Activated B cell treated with CpG ODN at 0.5 μM for 24 hours (primary cell): ENCODE measurements at places on chromosomes 3 and 15. TPM values are rescaled to one million over a fixed set of nuclear protein-coding genes. Genes with fewer than 3 reads are reported as not detected.

The ZCWPW2 gene
- not detected in 2 replicates for total RNA-seq

The SLC35G2 gene
- total RNA-seq, result 4.2 and 4.3 TPM in 2 replicates

The NRROS gene
- total RNA-seq, result 88.5 and 92.4 TPM in 2 replicates

The CSPG4 gene
- not detected in 2 replicates for total RNA-seq

The EFHB gene
- total RNA-seq, result 0.84 TPM in 1 of 2 replicates, not detected in the other

The TRIM42 gene
- total RNA-seq, result not detected in 2 replicates

The AGBL1 gene
- not detected in 2 replicates for total RNA-seq

The SPTSSB gene
- not detected in 2 replicates for total RNA-seq

The TMC3 gene
- total RNA-seq, result not detected in 2 replicates

The GPR156 gene
- total RNA-seq, result 0.24 TPM in 2 replicates

GRCh38 chr3:126921085-126921824 is 61.7 kb upstream of the PLXNA1 start:
- peaks cover 13% of the 10 kb centered on the region for H3K36me3 ChIP-seq
- no peak overlapping the region for H3K4me3 ChIP-seq
- H3K27ac ChIP-seq, result no peak overlapping the region
- peaks cover 2% of the 10 kb centered on the region for H3K4me1 ChIP-seq
- peaks cover 20% of the 10 kb centered on the region for H3K27me3 ChIP-seq

DNA sequence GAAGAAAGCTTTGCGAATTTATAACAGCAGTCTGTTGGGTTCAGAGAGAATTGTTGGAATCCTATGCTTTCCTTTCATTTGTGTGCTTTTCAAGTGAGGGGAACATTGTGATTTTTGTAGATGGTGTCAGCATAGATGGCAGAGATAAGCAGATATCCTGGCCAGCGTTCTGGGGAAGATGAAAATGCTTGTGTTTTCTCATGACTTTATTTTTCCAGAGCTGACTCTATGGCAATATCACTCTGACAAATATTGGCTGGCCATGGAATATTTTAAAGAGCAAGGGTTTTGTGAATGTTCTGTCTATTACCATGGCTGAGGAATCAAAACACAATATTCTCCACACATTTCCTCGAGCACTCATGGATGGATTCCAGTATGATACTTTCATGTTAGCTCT is 108.8 kb downstream of the MITF start:
- no peaks in the 10 kb centered on the region for H3K4me1 ChIP-seq
- H3K27me3 ChIP-seq, result peaks cover 1% of the 10 kb centered on the region
- no peaks in the 10 kb centered on the region for H3K36me3 ChIP-seq

DNA sequence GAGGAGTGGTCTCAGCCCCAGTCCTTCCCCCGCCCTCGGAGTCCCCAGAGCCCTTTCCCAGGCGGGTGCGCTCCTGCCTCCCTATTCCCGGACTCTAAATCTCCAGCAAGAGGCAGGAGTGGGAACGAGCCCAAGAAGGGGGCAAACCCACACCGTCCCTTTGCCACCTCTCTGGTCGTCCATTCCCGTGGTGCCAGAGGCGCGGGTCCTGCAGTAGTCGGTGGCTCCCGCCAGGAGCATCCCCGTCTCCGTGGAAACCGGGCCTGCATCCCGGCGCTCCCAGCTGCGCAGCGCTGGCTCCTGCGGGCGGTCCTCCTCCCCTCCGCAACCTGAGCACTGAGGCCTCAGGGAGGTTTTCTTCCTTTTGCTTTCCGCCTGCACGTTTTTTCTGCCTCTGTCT is 44.8 kb downstream of the LHFPL4 start:
- H3K36me3 ChIP-seq, result no peaks in the 10 kb centered on the region
- DNase-seq, result no peak
- H3K27me3 ChIP-seq, result peaks cover 30% of the 10 kb centered on the region
- H3K4me1 ChIP-seq, result peaks cover 14% of the 10 kb centered on the region
- H3K27ac ChIP-seq, result no peak overlapping the region
- no peak overlapping the region for H3K4me3 ChIP-seq

DNA sequence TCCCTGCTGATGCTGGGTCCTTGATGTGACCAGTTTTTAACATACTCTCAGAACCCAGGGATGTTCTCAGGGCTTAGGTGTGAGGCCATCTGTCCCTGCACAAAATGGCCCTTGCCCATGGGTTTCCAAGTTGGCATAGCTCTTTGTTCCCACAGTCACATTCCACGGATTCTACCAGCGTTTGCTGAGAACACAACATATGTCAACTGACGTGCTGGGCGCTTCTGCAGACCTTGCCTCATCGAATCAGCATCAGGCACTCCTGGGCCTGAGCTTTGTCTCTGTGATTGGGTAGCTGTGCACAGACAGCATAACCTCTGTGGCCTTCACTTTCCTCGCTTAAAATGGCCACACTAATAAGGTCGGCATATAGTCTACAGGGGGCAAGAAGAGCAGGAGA is 69.0 kb downstream of the MGLL start:
- no peak for DNase-seq
- no peaks in the 10 kb centered on the region for H3K36me3 ChIP-seq
- H3K27ac ChIP-seq, result peak overlapping the region; percentile 90
- no peak overlapping the region for H3K4me3 ChIP-seq
- H3K4me1 ChIP-seq, result peaks cover 75% of the 10 kb centered on the region

DNA sequence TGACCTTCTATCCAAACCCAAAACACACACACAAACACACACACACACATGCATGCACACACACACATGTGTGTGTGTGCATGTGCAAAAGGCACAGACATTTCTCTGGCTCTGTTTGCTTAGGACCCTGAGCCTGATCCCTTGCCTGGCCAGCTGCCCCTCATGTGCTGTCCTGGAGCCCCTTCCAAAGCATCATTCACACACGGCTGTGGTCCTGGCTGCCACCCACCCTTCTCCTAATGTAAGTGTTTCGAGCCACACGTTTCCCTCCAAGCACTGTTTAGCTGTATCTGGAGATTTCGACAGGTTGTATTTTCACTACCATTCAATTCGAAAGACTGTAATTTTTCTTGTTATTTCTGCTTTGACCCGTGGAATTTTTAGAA is 45.8 kb upstream of the KLF13 start:
- no peak overlapping the region for H3K27ac ChIP-seq
- no peaks in the 10 kb centered on the region for H3K27me3 ChIP-seq
- no peak overlapping the region for H3K4me3 ChIP-seq
- DNase-seq, result no peak

DNA sequence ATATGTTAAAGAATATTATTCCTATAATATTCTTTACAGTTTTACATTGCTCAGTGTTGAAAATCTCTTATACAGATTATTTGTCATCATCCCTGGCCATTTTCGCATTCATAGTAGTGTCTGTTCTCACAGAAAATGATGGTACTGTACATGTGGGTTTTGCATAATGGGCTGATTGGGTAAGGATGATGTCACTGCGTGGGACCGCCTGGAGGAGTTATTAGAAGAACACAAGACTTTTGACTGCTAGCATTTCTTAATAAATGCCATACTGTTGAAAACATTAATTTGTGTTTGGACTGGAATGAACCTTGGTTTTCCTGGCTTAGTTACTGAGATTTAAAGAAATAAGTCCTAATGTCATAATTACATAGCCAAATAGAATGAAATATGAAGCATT is 20.3 kb downstream of the LRCH3 start:
- peaks cover 23% of the 10 kb centered on the region for H3K36me3 ChIP-seq
- no peak for DNase-seq
- H3K27me3 ChIP-seq, result no peaks in the 10 kb centered on the region

DNA sequence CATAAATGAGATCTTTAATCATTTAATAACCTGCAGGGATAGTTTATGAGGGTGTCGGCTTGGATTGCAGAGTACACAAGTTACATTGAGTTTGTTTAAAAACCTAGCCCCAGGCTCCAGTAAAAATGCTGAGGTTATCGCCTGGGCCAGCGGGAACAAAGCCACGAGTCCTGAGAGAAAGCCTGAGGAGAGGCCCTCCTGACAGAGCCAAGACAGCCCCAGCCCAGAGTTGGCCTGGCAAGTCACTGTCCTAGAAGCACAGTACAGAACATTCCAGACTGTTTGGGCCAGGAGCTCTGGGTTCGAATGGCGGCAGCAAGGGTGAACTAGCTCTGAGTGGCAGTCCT is 32.4 kb downstream of the SEC61A1 start:
- H3K4me1 ChIP-seq, result no peaks in the 10 kb centered on the region
- H3K27me3 ChIP-seq, result no peaks in the 10 kb centered on the region
- DNase-seq, result no peak
- H3K36me3 ChIP-seq, result peaks cover 73% of the 10 kb centered on the region
- no peak overlapping the region for H3K27ac ChIP-seq

DNA sequence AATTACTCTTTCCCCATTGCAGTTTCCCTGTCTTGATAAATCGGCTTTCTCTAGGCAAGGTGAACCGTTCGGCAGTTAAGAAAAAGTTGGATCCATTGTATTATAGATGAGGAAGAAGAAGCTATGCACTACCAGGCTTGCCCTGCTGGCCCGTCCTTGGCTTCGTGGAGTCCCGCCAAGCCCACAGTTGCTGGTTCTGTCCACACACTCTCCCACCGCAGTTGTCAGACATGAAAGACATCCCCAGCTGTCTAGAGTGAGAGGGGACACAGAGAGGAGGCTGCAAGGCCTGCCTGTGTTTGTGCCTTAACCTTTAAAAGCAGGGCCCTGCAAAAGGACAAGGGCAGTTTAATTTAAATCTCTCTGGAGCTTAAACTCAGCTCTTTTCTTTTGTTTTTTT is 47.2 kb upstream of the PLCL2 start:
- peaks cover 36% of the 10 kb centered on the region for H3K4me1 ChIP-seq
- no peaks in the 10 kb centered on the region for H3K36me3 ChIP-seq
- DNase-seq, result no peak

- no peaks in the 10 kb centered on the region for H3K4me1 ChIP-seq
- no peak overlapping the region for H3K4me3 ChIP-seq
- H3K36me3 ChIP-seq, result no peaks in the 10 kb centered on the region
- no peak overlapping the region for H3K27ac ChIP-seq
- DNase-seq, result no peak
These were observed 191.0 kb downstream of the NLGN1 start for GRCh38 chr3:173588556-173588955.

DNA sequence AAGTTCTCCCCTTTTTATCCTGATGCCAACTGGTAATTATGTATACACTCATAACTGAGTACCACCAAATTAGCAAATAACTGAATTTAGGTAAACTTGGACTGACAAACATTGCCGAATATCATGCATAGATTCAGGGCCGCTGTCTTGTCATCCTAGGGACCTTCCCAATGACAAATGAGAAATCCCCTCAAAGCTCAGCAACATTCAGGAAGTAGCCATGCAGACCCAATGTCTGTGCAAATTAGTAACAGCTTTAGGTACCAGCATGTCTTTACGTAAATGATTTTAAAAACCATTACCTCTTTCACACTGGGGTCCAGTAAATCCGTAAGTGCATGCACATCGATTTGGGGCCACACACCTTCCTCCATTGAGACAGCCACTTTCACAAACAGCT is 49.5 kb downstream of the FBN1 start:
- H3K36me3 ChIP-seq, result no peaks in the 10 kb centered on the region
- no peak overlapping the region for H3K27ac ChIP-seq
- no peaks in the 10 kb centered on the region for H3K27me3 ChIP-seq
- DNase-seq, result no peak
